AG09309 (cell line): ENCODE measurements at places on chromosomes 7 and 10.

GRCh38 chr7:99791667-99792369 lies 7.8 kb upstream of the CYP3A4 start:
- no peak for DNase-seq

GRCh38 chr7:12929476-12930140 lies 242.2 kb downstream of the ARL4A start:
- DNase-seq, result no peak

DNA sequence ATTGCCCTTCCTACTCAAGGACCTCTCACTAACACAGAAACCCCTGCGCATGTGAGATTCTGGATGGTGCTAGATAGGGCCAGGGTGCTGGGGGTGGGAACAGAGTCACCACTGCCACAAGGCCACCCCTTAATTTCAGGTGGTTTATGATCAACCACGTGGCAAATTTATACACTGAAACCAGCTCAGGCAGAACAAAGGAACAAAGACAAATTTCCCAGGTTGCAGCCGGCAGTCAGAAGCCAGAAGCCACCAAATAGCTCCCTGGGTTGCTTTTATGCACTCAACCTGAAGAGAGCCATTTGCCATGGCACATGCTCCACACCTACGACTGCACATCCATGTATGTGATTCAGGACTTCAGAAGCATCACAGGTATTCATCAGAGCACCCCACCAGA lies 2.5 kb downstream of the VOPP1 start:
- no peak for DNase-seq

- DNase-seq, result no peak
Measured at GRCh38 chr7:139947021-139947420, 115.7 kb downstream of the PARP12 start.

GRCh38 chr10:103507235-103508191 lies 14.0 kb downstream of the NEURL1 start:
- DNase-seq, result no peak

DNA sequence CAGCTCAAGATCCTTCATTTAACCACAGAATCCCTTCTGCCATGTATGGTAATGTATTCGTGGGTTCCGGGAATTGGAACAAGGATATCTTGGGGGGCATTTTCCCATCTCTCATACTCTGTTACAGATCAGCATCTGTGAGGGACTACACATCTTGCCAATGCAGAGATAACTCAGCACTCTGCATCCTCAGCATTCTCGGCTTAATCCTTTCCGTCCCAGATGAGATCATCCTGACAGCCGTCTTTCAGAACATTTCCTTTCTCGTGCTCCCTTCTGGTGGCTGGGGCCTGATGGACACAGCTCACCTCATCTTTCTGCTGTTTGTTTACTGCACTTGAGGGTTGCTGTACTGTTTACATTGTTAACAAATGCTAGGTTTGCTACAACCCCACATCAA lies 25.3 kb downstream of the FKBP6 start:
- no peak for DNase-seq
